Pancreas (tissue), 10 donors: ENCODE measurements at places on chromosomes 6 and 20. TPM values are rescaled to one million over a fixed set of nuclear protein-coding genes. Genes with fewer than 3 reads are reported as not detected.

Gene THBD
- polyA plus RNA-seq, result 12.1 TPM

Gene DNAH8
- not detected for polyA plus RNA-seq

Gene KIFC1
- polyA plus RNA-seq, result 0.42 TPM

Gene IL20RA
- polyA plus RNA-seq, result 7.0 TPM

- DNase-seq, result no peak
These were observed 332.0 kb downstream of the NRN1 start for GRCh38 chr6:5674721-5675120.
